ENCODE measurements at places on chromosomes 2 and 18.

GRCh38 chr2:72026819-72027425 is 120.7 kb downstream of the CYP26B1 start:
- peak; percentile 4 for DNase-seq

- DNase-seq, result no peak
Observed at GRCh38 chr2:16250466-16250865, 310.1 kb downstream of the MYCN start.

DNA sequence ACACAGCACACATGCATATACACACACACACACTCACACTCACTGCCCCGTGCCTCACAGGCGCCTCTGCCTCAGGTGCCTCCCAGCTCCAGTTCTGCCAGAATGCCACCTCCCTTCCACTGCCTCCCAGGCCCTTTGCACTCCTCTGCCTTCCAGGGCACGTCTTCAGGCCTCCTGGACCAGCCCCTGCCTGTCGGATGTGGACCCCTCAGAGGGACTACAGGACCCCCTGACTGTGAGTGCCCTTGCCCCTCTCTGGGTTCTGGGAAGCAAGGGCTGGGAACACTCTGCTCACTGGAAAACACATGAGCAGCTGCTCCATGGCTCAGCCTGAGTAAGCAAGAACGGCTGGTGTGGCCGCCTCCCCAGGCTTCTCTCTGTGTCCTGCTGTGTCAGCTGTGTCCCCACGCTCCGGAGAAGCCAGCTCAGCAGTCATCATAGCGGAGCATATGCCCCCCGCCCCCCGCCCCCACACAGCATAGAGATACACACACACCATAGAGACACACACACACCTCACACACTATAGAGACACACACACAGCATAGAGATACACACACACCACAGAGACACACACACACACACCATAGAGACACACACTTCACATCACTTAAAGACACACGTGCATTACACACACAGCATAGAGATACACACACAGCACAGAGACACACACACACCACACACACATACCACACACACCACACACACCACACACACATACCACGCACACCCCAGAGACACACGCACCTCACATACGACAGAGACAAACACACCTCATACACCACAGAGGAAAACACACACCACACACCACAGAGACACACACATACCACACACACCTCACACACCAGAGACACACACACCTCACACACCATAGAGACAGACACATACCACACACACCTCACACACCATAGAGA is 271.3 kb downstream of the CYRIA start:
- no peak for DNase-seq

GRCh38 chr18:8454136-8454535 is 155.1 kb upstream of the RAB12 start:
- DNase-seq, result no peak

- DNase-seq, result no peak
Observed at GRCh38 chr2:202911203-202911511, 316 bp downstream of the WDR12 start.

DNA sequence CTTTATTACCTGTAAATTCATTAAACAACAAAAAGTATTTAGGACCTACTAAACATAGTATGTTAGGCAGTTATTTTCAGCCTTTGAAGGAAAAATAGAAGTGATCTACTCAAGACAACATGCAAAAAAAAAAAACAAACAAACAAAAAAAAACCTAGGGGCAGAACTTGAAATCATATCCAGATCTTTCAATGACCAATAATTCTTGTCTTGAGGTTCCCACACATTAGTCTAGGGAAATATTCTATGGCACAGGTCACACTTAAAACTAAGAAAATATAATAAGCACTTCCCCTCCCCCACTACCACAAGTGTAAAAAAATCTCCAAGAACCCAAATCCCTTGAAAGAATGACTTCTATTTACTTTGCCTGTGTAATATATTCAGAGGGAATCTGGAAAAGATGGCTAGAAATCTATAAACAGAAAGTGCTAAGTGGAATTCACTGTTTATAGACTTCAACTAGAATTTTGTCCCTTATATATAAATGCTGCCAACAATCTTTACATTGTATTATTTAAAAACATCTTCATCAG is 3.5 kb downstream of the PELI1 start:
- no peak for DNase-seq

DNA sequence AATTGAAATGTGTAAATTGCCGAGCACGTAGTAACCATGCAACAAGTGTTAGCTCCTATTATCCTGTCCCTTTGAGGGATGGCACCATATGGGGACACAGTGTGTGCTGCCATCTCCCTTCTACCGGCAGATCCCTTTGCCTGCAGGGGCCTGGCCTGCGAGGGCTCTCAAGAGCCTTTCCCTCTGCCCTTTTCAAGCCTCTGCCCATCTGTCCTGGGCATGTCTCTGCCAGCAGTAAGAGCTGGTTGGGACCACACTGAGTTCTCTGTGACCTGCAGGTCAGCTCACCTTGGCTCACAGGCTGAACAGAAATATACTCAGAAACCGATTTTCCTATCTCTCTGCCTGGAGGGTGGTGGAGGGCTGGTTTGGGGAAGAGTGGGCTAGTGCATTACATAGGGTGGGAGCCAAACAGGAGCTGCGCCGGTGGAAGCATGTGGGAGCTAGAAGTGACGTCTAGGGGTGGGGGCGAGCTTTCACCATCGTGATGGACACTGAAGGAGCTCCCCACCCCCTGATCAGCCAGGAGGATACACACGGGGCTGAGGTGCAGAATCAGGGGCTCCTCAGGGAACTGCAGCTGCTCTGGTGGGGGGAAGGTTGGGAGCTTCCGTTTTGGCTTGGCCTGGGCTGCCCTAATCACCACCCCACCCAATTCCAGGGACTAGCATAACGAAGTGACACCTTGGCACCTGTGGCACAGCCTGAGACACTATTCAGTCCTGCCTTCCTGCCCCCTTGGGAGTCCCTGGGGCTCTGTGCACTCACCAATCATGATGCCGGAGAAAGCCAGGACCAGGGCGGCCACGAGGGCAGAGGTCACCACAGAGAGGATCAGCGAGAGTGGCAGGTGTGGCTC is 109.7 kb downstream of the CLIP4 start:
- no peak for DNase-seq

- DNase-seq, result no peak
Observed at GRCh38 chr2:49111006-49111405, 43.3 kb downstream of the FSHR start.

DNA sequence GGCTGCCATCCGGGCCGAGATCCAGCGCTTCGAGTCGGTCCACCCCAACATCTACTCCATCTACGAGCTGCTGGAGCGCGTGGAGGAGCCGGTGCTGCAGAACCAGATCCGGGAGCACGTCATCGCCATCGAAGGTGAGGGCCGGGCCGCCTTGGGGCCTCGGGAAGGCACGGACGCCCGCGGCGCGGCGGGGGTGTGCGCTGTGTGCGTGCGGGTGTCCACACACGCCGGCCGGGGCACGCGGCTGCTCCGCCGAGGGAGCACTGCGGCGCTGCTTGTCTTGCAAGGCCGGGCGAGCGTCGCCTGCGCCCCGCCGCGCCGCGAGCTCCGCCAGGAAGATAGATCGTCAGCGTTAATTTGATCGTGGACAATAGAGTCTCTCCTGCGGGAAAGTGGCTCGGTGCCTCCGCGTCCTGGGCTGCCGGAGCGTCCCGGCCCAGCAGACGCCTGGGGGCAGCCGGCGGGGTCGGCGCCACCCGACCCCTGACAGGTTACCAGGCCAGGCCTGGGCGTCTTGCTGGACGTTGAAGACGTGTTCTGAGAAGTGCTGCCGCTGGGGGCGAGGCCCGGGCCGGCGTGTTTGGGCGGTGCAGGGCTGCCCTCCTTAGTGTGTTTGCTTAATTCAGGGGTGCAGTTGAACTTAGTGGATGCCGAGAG is 1.0 kb downstream of the AGAP1 start:
- DNase-seq, result no peak

DNA sequence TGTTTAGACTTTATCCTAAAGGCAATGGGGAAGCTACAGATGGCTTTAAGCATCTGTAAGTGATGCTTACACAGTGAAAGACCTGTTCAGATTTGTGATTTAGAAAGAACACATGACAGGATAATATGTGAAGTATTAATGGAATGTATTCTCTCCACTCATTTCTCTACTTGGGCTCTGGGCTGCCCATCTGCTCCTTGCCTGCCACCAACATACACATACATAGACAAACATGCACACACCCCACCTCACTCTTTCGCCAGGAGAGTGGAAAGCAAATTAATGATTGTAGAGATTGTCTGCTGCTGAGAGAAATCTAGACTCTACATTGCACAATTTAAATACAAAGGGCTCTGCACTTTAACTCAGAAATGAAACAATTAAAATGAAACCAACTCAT is 61.0 kb upstream of the NFE2L2 start:
- no peak for DNase-seq

GRCh38 chr18:53486296-53486695 is 738.2 kb downstream of the MBD2 start:
- no peak for DNase-seq

DNA sequence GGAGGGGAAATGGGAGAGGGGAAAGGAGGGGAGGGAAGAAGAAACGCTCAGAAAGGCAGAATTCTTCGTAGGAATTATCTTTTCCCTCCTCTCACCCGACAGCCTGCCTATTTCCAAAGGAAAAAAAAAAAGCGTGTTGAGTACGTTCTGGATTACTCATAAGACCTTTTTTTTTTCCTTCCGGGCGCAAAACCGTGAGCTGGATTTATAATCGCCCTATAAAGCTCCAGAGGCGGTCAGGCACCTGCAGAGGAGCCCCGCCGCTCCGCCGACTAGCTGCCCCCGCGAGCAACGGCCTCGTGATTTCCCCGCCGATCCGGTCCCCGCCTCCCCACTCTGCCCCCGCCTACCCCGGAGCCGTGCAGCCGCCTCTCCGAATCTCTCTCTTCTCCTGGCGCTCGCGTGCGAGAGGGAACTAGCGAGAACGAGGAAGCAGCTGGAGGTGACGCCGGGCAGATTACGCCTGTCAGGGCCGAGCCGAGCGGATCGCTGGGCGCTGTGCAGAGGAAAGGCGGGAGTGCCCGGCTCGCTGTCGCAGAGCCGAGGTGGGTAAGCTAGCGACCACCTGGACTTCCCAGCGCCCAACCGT is at the start of gene GAD1:
Gene GAD1 (plus strand): TSS at position 384 of the 589 bp plus-strand sequence. CDS start 1,705 bp downstream, outside the sequence.
- DNase-seq, result peak; percentile 80

DNA sequence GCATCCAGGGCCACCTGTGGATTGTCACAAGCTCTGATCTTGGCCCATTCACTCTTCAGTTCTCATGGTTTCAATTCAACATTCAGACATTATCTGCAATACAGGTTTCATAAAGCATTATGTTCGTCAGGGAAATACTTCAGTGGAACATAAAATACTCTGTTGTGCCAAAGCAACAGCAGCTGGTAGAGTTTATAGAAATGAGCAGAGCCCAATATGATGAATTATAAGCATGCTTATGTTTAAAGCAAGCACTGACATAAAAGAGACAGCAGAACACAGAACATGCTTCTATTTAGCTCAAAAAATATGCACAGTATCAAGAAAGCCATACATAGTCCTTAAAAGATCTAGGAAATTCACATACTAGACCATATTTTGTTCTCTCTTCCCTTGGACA is 71.3 kb downstream of the PDK1 start:
- DNase-seq, result no peak

- no peak for DNase-seq
Observed at GRCh38 chr2:227363756-227364155, 15.3 kb downstream of the TM4SF20 start.

DNA sequence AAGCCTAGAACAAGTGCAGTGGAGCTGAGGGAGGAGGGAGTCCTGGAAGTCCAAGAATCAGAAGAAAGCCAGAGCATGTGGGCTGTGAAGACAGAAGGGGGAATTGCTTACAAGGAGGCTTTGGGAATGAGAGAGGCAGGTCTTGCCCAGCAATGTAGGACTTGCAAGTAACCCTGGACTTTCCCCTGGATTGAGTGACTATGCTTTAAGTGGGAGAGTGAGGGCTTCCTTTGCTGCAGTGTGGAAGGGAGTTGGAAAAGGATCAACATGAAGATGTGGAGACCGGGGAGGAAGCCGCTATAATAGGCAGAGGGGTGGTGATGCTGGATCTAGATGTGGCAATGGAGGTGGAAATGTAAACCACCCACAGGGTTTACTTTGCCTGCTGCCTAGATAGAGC is 13.8 kb upstream of the SCYGR1 start:
- no peak for DNase-seq

DNA sequence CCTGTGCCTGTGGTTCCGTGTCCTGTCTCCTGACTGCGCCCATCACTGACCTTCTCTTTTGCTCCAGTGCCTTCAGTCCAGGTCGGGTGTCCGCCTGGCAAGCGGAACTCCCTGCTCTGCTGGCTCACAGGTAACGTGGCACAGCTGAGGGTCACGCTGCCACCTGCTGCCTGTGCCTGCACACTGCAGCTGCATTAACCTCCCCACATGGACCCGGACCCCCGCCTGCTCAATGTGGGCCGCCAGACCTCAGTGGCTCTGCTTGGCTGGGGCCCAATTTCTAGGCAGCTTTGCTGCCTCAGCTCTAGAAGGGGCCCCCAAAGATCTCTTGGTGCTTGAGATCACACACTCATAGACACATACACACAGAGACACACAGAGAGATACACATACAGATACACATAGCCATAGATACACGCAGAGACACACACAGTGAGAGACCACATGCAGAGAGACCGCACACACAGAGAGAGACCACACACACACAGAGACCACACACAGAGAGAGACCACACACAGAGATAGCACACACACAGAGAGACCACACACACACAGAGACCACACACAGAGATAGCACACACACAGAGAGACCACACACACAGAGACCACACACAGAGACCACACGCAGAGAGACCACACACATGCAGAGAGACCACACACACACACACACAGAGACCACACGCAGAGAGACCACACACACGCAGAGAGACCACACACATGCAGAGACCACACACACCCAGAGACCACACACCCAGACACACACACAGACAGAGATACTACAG is 14.9 kb upstream of the CNNM3 start:
- peak; percentile 83 for DNase-seq

DNA sequence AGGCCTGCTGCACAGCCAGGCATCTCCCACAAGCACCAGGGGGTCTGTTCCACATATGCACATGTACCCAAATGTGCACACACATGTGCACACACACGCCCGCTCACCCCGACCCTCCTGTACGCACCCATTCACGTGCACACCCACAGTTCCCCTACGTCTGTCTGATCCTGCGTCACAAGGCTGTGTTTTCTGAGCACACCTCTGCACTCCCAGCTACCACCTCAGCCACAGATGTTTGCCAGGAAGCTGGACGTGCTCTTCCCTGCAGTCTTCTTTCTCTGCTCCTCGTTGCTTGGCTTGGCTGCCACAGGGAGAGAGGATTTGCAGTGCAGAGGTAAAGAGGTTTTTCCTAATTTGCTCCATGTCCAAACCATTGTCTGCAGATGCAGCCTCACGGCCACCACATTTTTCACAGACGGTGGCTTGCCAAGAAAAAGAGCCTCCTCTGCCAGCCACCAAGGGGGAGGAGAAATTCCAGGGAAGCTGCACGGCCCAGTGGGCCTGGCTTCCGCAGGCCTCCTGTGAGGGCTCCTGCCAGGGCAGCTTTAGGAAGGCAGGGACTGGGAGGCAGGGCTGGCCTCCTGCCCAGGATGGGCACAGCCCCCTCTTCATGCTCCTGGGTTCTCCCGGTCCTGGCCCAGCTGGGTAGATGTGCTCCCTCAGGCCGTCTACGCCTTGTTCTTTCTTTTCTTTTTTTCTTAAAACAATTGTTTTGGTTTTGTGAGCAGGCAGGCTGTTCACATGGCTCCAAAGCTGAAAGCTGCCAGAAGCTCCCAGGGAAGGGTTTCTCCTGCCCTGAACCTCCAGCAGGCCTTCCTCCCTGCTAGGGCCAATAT is 29.3 kb upstream of the HS6ST1 start:
- DNase-seq, result no peak

- no peak for DNase-seq
Observed at GRCh38 chr2:5677133-5677532, 15.1 kb upstream of the SOX11 start.

GRCh38 chr2:133641942-133642725 is 73.9 kb upstream of the NCKAP5 start:
- DNase-seq, result no peak
